Neural cell (in vitro differentiated cells): ENCODE measurements at places on chromosomes 11 and 22. TPM values are rescaled to one million over a fixed set of nuclear protein-coding genes. Genes with fewer than 3 reads are reported as not detected.

Gene CWF19L2
- polyA plus RNA-seq = 4.3 and 4.9 TPM in 2 replicates

Gene PLAAT4
- polyA plus RNA-seq = not detected in 2 replicates

Gene CSRP3
- not detected in 2 replicates for polyA plus RNA-seq

Gene BTBD18
- not detected in 2 replicates for polyA plus RNA-seq

Gene PYGM
- 0.14 and 0.43 TPM in 2 replicates for polyA plus RNA-seq

Gene FOLH1
- polyA plus RNA-seq = not detected in 2 replicates

Gene MMP8
- not detected in 2 replicates for polyA plus RNA-seq

Gene TLCD5
- polyA plus RNA-seq = 23.4 and 31.1 TPM in 2 replicates

Gene TEX54
- not detected in 2 replicates for polyA plus RNA-seq

Gene BIK
- 1.5 and 3.1 TPM in 2 replicates for polyA plus RNA-seq
